CD4-positive, alpha-beta T cell treated with Interferon gamma for 1 hour (primary cell): ENCODE measurements at places on chromosomes 1 and 21.

DNA sequence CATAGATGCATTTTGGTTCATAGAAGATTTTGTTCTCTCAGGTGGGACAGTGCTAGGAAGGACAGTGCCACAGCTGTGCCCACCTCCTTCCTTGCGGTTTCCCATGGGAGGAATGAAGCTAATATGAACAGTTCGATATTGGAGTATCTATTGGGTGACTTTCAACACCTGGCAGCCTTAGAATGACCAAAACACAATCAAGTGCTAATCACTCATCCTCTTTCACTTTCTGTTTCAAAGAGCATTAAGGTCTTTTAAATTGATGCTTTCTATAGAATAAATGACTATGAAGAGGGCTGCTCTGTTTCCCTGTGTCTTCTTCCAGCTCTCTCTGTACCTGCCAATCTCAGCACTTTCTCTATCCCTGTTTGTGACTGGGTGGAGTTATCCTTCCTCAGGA lies 784.0 kb downstream of the MRPL39 start:
- no peak for DNase-seq

- no peak for DNase-seq
Observed at GRCh38 chr1:245827301-245827700, 672.5 kb downstream of the KIF26B start.

- no peak for DNase-seq
Observed at GRCh38 chr1:15038232-15039016, 115.1 kb upstream of the TMEM51 start.

- DNase-seq, result no peak
Observed at GRCh38 chr1:208273386-208274017, 29.3 kb upstream of the PLXNA2 start.

GRCh38 chr1:11387829-11388228 lies 91.1 kb upstream of the DISP3 start:
- DNase-seq, result no peak

DNA sequence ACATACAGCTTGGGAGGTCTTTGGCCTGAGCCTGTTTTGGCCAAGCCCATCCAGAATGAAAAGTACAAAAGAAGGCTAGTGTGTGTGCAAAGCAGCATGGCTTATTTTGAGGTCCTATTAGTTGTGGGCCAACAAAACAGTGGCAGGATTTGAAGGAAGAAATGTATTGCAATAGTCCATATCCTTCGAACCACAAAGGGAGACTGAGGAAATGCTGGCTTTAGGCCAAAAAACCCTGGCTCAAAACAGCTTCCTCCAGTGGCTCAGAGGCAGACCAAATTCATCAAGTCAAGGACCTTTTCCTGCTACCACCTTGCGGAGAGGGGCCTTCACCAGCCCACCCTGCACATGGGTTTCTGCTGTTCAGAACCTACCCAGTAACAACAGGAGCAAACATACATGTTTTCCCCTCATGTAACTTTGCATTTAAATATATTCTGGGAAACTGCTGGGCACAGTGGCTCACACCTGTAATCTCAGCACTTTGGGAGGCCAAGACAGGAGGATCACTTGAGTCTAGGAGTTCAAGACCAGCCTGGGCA lies 43.3 kb downstream of the VPS26C start:
- no peak for DNase-seq

DNA sequence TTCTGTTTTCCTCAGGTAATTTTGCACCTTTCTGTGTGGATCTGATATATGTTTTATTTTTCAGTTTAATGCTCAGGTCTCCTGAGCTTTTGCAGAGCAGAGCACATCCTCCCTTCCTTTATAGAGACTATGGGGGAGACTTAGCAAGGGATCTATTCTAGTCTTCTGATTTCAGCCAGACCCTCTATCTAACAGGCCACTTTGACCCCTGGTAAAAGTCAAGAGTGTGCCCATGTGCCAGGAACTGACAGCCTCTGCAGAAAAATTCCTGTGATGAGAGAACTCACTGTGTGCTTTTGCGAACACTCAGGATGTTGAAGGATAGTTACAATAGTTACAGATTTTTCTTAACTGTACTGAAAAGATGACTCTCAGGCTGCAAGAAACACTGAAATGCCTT lies 123.3 kb downstream of the NOS1AP start:
- DNase-seq, result no peak

- DNase-seq, result no peak
Observed at GRCh38 chr1:217472915-217473314, 158.0 kb downstream of the GPATCH2 start.

DNA sequence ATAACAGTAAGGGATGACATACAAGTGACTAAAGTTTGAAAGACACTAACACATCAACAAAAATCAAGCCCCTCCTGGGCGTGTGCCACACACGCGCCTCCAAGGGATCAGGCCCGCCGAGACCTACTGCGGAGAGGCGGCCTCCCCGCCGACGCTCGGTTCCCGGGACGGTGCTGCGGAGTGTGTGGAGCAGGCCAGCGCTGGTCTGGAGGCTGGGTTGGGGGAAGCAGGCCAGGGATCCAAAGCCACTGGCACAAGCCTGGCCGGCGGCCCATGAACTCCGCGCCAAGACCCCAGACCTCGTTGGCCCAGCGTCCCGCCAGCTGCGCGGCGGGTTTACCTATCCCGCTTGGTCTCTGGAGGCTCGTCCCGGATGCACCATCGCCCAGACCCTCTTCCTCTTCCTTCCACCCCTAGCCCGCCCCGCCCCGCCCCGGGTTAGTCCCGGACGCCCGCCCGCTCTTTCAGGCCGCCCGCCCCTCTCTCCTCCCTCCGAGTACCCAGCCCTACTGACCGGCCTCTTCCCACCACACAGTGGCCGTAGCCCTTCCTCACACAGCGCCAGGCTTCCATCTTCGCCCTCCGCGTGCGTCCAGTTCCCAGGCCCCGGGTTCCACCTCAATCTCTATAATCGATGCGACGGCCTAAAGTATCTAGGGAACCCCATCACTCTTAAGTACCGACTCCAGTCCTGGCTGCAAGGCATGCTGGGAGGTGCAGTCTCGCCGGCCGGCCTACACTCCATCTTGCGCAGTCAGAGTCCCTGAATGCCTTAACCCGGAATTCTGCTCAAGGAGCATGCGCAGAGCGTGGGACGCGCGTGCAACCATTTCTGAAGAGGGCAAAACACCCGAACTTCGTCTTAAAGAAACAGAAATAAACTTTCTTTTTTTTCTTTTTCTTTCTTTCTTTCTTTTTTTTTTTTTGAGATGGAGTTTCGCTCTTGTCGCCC lies at the start of gene ANGEL2:
ANGEL2 (minus strand) TSS at position 769 of the 952 bp plus-strand sequence; CDS start at position 573, 196 bp downstream.
- peak; percentile 96 for DNase-seq

DNA sequence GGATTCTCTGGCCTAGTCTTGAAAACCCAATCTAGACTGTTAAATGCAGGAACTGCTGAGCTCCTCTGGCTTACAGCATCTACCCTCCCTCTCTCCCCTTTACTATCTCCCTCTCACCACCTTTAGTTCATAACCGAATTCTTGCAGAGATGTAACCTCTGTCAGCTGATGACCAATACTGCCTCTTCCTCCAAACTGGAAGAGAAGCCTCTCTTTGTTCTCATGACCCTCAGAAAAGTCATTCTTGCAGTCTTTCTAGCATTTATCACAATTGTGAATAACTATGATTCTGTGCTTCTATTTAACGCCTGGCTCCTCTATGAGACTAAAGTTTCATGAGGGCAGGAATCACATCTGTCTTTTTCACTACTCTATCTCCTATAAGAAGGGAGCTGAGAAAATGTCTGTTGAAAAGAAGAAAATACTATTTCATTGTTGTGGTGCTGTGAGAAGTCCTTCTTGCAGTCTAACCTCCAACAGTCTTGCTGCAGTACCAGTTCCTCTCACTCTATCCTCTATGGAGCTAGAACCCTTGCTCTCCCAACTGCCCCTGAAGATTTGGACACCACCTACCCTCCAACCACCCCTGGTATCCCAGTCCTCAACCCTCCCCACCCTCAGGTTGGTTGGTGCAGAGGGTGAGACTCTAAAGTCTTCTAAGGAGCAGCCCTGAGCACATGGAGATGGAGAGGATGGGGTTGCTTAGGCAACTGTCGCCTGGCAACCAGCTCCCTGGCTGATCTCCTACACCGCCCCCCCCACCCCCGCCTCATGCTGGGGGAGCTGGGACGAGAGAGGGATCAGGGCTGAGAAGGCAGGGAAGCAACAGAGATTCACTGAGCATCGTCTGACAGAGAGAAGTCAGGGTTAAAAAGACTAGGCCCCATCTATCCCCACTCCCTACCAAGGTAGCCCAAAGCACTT lies 13.9 kb downstream of the MEF2D start:
- no peak for DNase-seq

DNA sequence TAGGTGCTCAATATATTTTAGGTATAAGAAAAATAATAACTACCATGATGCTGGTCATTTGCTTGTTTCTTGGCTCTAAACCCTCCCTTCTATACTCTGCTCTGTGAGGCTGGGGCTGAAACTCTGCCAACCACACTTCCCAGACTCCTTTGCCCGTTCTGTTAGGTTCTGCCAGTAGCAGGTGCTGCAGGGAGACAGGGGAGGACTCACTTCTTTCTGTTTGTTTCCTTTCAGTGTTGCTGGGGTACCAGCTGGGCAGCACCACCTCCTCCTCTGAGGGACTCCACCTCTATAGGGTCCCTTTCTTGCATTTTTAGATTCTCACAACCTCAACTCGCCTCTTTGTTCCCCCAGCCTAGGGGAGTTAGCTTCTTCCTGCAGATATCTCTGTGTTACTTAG lies 17.0 kb upstream of the SH2D2A start:
- no peak for DNase-seq

GRCh38 chr21:34176448-34176847 lies 103.1 kb downstream of the MRPS6 start:
- DNase-seq, result no peak

DNA sequence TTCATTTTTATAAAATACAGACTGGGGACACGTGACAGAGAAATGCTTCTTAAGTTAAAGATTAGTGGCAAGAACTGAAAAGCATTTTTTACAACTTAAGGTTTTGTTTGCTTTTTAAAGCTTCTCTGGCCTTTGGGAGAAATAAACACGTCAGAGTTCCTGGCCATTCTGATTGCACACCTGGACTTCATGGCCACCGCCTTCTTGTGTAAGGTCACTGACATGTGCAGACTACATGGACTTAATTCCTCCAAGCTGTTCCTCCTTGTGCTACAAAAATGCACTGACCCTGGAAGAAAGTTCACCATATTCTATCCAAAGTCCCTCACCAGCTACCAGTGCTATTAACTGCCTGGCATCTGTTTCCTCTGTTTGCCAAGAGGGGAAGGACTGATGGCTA lies 56.1 kb downstream of the GADD45A start:
- no peak for DNase-seq

DNA sequence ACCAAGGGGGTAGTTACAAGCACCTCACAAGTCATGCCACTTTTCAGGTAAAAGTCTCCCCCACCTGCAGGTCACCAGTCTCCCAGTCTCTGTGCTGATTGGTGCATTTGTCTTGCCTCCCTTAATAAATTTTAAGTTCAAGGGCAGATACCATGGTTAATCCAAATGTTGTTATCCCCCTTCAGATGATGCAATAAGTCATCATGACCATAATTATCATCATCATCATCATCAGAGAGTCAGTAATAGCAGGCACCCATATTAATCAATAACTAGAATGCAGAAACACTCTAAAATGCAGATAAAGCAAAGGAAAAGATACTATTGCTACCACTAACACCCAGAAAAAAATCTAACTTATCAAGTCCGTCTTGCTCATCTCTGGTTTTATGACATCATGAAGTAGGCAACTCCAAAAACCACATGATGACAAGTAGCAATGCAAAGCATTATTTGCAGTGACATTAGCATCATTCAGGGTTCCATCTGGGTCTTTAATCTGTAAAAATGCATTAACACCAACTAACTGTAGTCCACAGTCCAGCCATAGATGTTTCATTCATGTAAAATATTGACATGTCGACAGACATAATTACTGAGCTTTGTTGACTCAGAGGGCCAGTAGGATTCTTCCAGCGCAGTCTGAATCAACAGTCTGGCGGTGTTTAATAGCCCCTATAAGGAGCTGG lies 492.0 kb upstream of the RUNX1 start:
- no peak for DNase-seq

DNA sequence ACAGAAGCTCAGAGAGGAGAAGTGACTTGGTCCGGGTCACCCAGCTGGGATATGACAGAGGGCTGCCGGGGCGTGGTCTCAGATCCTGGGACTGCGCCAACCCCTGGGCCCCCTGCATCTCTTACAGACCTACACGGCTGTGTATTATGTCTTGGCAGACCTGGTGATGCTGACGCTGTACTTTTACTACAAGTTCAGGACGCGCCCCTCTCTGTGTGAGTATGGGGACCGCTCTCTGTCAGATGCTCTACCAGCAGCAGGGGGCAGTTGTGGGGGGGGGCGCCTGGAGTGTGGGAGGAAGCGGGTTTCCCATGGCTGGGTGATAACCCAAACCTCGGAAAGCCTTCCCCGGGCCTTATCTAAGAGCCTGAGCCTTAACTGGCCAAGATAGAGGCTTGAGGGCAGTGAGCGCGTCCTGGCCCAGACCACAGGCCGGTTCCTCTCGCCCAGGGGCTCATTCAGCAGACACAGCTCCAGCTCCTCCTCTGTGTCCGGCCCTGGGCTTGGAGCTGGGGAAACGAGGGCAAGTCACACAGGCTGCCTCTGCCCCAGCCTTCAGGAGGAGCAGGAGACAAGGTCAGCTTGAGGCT lies 13.3 kb downstream of the SLC66A1 start:
- DNase-seq, result no peak

GRCh38 chr1:183572721-183573120 lies 17.5 kb downstream of the NCF2 start:
- DNase-seq, result no peak

GRCh38 chr1:84715342-84716019 lies 25.2 kb upstream of the SSX2IP start:
- DNase-seq, result no peak

- DNase-seq, result no peak
Observed at GRCh38 chr1:31120783-31121180, 55.3 kb upstream of the PUM1 start.

DNA sequence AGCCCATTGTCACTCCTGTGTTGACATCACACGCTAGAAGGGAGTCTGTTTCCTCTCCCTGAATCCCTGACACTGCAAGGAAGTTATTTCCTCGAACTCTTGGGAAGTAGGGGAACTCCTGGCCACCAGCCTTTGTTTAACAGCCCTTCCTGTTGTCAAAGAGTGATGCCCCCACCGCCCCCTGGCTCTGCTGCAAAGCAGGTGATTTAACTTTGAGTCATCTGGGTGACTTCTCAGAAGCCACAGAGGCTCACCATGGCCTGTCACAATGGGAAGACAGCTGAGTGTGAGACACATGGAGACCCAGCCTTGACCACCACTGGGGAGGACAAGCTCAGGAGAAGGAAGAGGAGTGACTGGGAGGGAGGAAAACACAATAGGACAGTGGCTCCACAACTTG lies 182.8 kb downstream of the PSMG1 start:
- peak; percentile 68 for DNase-seq

DNA sequence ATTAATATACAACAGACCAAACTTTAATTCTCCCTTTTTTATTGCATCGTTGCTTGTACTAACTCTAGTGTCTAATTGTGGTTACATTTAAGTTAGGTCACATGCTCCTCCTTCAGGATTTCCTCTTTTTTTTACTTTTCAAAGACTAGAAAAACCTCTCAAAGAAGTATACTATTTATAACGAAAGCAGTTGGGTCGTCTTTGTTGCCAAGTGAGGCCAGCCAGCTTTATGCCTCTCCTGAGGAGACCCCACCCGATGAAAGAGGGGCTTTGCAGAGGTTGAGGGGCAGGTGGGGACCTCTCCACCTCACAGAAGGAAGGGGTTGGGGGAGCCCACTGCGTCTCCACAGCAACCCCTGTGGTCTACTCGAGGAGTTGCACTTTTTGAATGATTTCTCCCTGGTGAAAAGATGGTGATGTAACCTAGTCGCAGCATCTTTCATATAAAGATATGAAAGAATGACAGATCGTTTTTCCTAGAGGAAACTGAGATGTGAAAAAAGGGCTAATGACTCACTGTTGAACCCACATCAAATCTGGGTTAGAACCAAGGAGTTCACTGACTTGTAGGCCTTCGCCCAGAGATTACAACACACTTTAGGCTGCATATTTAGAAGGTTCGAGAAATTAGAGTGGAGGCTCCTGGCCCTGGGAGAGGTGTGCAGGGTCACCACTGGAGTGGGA lies 6.4 kb downstream of the TGFB2 start:
- peak; percentile 29 for DNase-seq
